ENCODE measurements at places on chromosomes 3 and 15. TPM values are rescaled to one million over a fixed set of nuclear protein-coding genes. Genes with fewer than 3 reads are reported as not detected.

DNA sequence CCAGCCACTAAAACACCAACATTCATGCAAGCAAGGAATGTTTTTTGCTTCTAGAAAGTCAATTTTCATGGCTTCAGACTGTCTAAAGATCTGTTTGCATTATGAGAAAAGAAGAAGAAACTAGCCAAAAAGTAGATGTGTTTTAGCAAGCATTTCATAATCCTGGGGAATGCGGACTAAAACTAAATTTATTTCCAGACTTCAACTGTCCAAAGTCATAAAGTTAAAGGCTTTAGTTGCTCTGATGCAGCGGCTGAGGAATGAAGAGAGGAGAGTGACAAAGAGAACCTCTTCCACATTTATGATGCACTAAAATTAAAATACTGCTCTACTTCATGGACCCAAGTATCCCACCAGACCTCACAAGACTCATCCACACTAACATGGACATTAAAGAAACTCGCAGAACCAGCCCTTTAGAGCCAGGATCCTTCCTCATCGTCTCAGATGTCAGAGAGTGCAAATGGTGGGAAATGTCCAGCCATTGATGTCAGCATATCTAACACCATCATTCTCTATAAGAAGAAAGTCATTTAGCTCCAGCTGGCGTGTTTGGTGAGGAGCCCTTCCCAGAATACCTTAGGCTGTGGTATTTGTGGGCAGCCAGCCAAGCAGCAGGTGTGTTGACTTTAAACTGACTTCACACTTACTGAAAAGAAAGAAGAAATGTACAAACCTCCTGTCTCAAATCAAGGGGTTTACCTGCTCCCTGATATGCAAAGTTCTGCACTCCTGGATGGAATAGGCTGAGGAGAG, 17.4 kb downstream of the FYCO1 start:
- no peak overlapping the region for H3K4me3 ChIP-seq
- no peak for ATAC-seq
- H3K27me3 ChIP-seq, result no peaks in the 10 kb centered on the region
- no peak overlapping the region for H3K27ac ChIP-seq
- H3K36me3 ChIP-seq, result peaks cover 96% of the 10 kb centered on the region

GRCh38 chr3:150945226-150946032, 27.1 kb downstream of the CLRN1 start:
- H3K27ac ChIP-seq, result no peak overlapping the region
- H3K4me1 ChIP-seq, result no peaks in the 10 kb centered on the region
- no peak for ATAC-seq

DNA sequence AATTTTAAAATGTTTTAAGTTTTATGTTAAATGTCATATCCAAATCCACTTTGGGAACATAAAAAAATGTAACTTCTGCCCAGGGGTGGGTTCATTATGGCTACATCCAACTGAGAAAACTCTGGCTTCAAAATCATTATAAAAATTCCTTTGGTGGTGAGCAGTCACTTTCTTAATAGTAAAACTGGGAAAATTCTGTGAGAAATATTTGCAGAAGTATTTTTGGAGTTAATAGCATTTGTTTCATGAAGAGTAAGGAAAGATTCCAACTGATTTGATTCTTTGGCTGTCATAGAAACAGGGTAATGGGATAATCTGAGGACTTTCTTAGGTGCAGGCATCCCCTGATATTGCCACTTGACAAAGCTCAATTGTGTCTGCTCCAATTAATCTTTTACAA, 38.8 kb downstream of the CPA3 start:
- H3K36me3 ChIP-seq, result no peaks in the 10 kb centered on the region
- no peak overlapping the region for H3K4me3 ChIP-seq
- H3K4me1 ChIP-seq, result no peaks in the 10 kb centered on the region
- ATAC-seq, result no peak

- peak overlapping the region; percentile 77 for H3K4me3 ChIP-seq
- peaks cover 2% of the 10 kb centered on the region for H3K4me1 ChIP-seq
- ATAC-seq, result peak; percentile 6
- no peaks in the 10 kb centered on the region for H3K27me3 ChIP-seq
These were observed 2.5 kb downstream of the RCCD1 start for GRCh38 chr15:90957031-90957790.

DNA sequence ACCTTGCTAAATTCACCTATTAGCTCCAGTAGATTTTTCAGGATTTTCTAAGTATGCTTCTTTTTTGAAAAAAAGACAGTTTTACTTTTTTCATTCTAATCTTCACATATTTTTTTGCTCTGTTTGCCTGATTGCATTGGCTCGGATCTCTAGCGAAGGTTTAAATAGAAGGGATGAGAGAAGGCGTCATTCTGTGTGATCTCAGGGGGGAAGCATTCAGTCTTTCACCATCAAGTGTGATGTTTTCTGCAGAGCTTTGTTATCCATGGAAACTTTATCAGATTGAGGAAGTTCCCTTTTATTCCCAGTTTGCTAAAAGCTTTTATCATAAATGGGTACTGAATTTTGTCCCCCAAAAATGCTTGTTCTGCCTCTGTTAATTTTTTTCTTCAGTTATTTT, 120.3 kb downstream of the LRRK1 start:
- no peaks in the 10 kb centered on the region for H3K36me3 ChIP-seq
- H3K4me3 ChIP-seq, result no peak overlapping the region
- no peaks in the 10 kb centered on the region for H3K4me1 ChIP-seq
- no peak for ATAC-seq
- H3K27ac ChIP-seq, result no peak overlapping the region
- no peaks in the 10 kb centered on the region for H3K27me3 ChIP-seq

- H3K36me3 ChIP-seq, result no peaks in the 10 kb centered on the region
- ATAC-seq, result no peak
- no peak overlapping the region for H3K4me3 ChIP-seq
- no peaks in the 10 kb centered on the region for H3K27me3 ChIP-seq
- H3K27ac ChIP-seq, result no peak overlapping the region
These were observed 17.0 kb downstream of the CXCR6 start for GRCh38 chr3:45960289-45960688.

DNA sequence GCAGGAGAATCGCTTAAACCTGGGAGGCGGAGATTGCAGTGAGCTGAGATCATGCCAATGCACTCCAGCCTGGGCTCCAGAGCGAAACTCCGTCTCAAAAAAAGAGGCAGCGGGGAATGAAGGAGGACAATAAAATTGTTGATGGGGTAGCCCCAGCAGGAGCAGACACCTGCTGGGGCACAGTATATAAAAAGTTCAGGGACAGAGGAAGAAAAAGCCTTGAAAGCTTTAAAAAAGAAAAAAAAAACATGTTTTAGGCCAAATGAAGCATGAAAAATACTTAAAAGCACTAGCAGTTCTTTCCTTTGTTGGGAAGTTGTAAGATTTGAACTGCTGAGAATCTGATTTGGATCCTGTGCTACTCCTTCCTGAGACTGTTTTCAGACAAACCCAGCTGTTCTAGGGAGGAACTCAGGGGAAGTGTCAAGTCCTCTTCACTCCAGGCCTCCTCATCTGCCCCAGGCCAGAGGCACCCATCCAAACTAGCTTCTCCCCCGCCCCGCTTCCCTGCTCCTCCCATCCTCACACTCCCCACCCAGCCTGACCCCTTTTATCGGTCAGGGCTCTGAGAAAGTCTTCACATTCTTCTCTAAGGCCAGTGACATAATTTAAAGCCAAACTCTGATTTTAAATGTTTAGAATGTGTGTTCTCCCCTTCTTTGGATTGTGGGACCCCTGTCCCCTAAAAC, 4.9 kb downstream of the IL17RD start:
- peaks cover 75% of the 10 kb centered on the region for H3K4me1 ChIP-seq
- H3K27me3 ChIP-seq, result no peaks in the 10 kb centered on the region
- H3K36me3 ChIP-seq, result no peaks in the 10 kb centered on the region
- H3K4me3 ChIP-seq, result no peak overlapping the region
- ATAC-seq, result peak; percentile 26
- H3K27ac ChIP-seq, result peak overlapping the region; percentile 65

GRCh38 chr15:74311734-74312444, 55.6 kb downstream of the CYP11A1 start:
- no peak overlapping the region for H3K27ac ChIP-seq
- H3K36me3 ChIP-seq, result no peaks in the 10 kb centered on the region
- peaks cover 70% of the 10 kb centered on the region for H3K27me3 ChIP-seq
- H3K4me3 ChIP-seq, result no peak overlapping the region
- H3K4me1 ChIP-seq, result peaks cover 23% of the 10 kb centered on the region

GRCh38 chr3:12196684-12197083, 38.0 kb upstream of the TIMP4 start:
- peaks cover 6% of the 10 kb centered on the region for H3K4me1 ChIP-seq
- H3K27me3 ChIP-seq, result no peaks in the 10 kb centered on the region
- no peaks in the 10 kb centered on the region for H3K36me3 ChIP-seq
- H3K4me3 ChIP-seq, result no peak overlapping the region
- H3K27ac ChIP-seq, result no peak overlapping the region

DNA sequence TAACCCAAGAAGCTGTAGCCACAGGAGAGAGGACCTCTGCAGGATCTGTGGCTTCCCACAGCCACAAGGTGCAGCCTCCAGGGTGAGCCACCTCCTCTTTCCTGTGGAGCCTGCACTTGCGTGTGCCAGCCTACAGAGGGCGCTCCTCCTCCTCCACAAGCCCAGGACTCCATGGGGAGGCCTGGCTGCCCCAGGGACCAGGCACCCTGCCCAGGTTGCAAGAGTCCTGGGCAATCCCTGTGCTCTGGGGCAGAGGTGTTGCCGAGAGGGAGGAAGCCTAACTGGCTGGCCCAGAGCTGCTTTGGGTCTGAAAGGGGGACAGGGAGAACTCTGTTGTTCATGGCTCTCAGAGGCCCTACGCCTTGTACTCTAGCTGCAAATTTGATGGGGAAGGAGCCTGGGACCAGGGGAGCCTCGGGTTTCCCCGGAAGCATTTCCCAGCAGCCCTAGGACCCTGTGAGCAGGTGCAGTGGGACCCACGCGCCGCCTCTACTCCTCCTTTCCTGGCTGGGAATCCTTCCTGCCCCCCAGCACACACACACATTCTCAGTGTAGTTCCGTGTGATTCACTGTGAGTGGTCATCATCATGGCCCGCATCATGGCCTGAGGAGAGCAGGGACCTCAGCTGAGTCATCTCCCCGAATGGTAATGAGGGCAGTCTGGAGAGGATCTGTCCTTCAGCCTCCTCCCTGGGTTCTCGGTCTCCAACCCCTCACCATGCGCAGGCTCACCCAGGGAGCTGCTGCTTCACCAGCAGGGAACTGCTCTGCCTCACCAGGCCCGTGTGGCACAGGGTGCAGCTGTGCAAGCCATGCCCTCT, 24.3 kb downstream of the TBC1D21 start:
- H3K27ac ChIP-seq, result no peak overlapping the region
- H3K4me1 ChIP-seq, result no peaks in the 10 kb centered on the region
- H3K27me3 ChIP-seq, result no peaks in the 10 kb centered on the region

Gene DAZL
- not detected for total RNA-seq
